IMR-90 (cell line): ENCODE measurements at places on chromosomes 1 and 21. TPM values are rescaled to one million over a fixed set of nuclear protein-coding genes. Genes with fewer than 3 reads are reported as not detected.

ERVH48-1 gene
- under 0.01 TPM in 1 of 2 replicates, not detected in the other for total RNA-seq

MAGOH gene
- total RNA-seq, result 3.8 and 26.4 TPM in 2 replicates

H6PD gene
- 8.3 and 9.3 TPM in 2 replicates for total RNA-seq

CAMK2N1 gene
- total RNA-seq, result 10.2 and 28.9 TPM in 2 replicates

DNA sequence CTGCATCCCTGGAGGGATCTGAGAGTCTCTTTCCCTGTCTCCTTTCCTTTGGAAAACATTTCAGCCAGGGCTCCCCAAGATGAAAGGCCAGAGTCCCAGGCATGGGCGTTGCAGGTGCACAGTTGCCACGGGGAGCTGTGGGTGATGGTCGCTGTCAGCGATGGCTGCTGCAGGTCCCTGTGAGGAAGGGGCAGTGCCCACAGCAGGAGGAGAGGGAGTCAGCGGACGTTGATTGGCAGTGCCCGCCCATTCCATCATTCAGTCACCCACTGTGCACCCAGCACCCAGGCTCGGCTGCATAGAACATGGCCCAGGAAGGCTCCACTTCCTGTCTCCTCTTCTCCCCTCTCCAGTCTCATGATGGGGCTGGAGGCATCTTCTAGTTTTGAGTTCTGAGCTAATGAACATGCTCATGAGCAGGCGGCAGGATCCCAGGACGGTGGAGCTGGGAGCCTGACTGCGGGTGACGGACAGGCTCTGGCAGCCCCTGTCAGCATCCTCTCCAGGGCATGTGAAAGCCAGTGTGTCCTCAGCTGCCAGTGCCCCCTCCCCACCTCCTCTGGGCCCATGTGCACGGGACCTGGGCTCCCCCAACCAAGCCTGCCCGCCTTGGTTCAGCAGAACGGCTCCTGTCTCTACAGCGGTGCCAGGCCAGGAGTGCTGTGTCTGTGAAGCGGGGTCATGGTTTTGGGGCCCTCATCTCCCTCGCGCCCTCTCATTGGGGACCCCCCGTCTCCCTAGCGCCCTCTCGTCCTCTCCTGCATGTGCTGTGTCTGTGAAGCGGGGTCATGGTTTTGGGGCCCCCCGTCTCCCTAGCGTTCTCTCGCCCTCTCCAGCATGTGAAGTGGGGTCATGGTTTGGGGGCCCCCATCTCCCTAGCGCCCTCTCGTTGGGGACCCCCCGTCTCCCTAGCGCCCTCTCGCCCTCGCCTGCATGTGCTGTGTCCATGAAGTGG, 24.5 kb downstream of the COL18A1 start:
- no peaks in the 10 kb centered on the region for H3K27me3 ChIP-seq
- no peak for DNase-seq
- H3K36me3 ChIP-seq, result peaks cover 3% of the 10 kb centered on the region; the same call in 1 of the 2 replicates
- peaks cover 43% of the 10 kb centered on the region for H3K4me1 ChIP-seq
- H3K27ac ChIP-seq, result no peak overlapping the region
- no peak overlapping the region for H3K4me3 ChIP-seq

GRCh38 chr1:20693623-20694022, 24.2 kb downstream of the KIF17 start:
- H3K27me3 ChIP-seq, result no peaks in the 10 kb centered on the region
- DNase-seq, result no peak
- H3K27ac ChIP-seq, result no peak overlapping the region
- no peak overlapping the region for H3K4me3 ChIP-seq
- peaks cover 12% of the 10 kb centered on the region for H3K4me1 ChIP-seq
